ENCODE measurements at places on chromosomes 5 and 9.
A peak's percentile ranks its signal among the peaks of the same experiment; 100 is the strongest.

DNA sequence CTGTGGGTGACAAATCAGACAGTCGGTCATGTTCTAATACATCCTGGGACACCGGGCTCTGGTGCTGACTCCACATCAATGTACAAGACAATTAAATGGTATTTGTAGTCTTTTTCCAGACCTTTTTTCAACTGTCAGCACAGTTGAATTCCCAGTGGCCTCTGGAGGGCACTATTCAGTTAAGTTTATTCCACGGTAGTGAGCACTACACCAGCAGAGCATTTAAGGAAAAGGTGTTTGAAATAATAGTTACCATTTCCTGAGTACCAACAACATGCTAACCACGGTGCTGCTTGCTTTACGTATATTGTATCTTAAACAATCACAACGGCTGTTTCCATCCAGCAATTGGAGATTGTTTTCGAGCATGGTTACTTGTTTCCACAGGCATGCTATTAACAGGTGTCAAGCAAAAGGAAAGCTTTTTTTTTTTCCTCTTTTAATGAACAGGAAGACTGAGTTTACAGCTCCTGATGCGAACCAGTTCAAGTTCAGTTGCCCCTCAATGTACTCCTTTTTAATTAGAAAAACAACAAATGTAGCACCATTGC is 186.7 kb downstream of the PDZD2 start:
- no peak overlapping the region for H3K4me3 ChIP-seq
- H3K27ac ChIP-seq, result no peak overlapping the region
- H3K36me3 ChIP-seq, result no peaks in the 10 kb centered on the region
- H3K27me3 ChIP-seq, result peaks cover 25% of the 10 kb centered on the region

GRCh38 chr5:54049144-54049543 is 261.2 kb downstream of the ARL15 start:
- no peak for DNase-seq
- no peak overlapping the region for H3K4me3 ChIP-seq

- H3K36me3 ChIP-seq, result no peaks in the 10 kb centered on the region
- H3K27ac ChIP-seq, result no peak overlapping the region
- H3K27me3 ChIP-seq, result peaks cover 6% of the 10 kb centered on the region
- no peak overlapping the region for H3K4me3 ChIP-seq
Measured at GRCh38 chr5:173691931-173692330, 75.5 kb upstream of the BOD1 start.

DNA sequence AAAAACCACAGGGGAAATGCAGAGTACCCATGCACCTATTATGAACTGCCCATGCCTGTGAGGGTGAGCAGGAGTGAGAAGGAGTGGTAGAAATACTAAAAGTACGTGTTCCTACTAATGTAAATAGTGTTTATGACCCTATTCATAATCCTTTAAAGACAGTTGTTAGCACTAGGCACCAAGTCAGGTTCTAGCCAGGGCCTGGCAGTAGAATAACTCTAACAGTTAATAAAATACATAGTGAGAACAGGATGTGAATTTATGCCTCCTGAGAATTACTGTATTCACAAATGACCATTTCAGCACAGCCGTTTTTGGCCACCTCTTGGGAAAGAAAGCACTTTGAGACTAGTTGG is 103.2 kb upstream of the TARS1 start:
- H3K27ac ChIP-seq, result no peak overlapping the region
- no peaks in the 10 kb centered on the region for H3K4me1 ChIP-seq
- no peaks in the 10 kb centered on the region for H3K27me3 ChIP-seq
- H3K36me3 ChIP-seq, result no peaks in the 10 kb centered on the region
- H3K4me3 ChIP-seq, result no peak overlapping the region

DNA sequence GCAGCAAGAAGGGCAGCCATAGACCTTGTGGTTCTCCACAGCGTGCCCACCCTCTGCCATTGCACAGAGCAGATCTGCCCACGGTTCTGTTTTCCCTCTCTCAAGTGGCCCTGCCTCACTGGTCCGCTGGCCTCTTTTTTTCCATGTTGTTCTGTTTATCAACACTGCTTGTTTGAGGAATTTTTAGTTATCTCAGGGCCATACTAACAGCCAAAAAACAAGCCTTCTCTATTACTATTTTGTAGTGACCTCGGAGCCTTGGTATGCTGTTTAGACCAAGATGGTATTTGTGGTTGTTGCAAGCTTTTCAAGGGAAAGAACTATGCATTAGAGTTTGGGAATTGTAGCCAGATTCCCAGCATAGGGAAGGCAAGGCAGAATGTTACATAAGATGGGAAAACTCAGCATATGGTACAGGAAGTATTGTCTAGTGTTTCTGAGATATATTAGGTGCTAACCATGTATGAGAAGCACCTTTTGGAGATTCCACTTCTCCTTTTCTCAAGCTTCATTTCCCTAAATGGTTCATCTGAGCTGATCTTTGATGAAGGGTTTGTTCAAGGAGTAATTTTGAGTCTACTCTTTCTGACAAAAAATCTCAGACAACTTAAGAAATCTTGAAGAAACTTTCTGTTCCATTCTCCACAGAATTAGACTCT is 54.3 kb downstream of the NUP214 start:
- peaks cover 22% of the 10 kb centered on the region for H3K4me1 ChIP-seq
- H3K4me3 ChIP-seq, result no peak overlapping the region
- no peak for DNase-seq
- peaks cover 50% of the 10 kb centered on the region for H3K36me3 ChIP-seq
- peak overlapping the region; percentile 82 for H3K27ac ChIP-seq

DNA sequence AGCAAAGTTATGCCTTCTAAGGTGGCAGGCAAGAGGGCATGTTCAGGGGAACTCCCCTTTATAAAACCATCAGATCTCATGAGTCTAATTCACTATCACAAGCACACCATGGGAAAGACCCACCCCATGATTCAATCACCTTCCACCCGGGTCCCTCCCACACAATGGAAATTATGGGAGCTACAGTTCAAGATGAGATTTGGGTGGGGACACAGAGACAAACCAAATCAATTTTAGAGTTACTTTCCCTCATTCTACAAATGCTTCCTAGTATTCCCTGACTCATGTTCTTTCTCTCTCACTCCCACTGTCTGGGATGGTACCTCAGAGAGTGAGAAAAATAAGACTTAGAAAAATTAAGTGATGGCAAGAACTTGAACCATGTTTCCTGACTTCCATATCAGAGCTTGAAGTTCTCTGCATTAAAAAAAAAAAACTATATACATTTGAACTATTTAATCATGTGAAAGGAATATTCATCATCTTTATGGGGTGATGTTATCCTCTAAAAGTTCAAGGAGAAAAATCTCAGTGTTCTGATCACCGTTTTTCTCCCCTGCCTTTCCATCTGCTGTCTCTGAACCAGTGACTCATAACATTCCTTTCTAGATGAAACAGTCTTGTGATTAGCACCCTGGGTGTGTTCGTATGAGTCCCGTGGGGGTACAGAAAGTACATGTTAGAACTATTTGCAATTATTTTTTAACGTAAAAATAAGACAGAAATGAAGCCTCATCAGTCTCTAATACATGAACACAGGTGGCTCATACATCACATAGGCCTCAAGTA is 282.9 kb downstream of the SLF1 start:
- no peaks in the 10 kb centered on the region for H3K4me1 ChIP-seq
- peaks cover 3% of the 10 kb centered on the region for H3K36me3 ChIP-seq
- H3K4me3 ChIP-seq, result no peak overlapping the region
- no peak for DNase-seq
- H3K27me3 ChIP-seq, result no peaks in the 10 kb centered on the region

- H3K27ac ChIP-seq, result no peak overlapping the region
- H3K27me3 ChIP-seq, result no peaks in the 10 kb centered on the region
- no peaks in the 10 kb centered on the region for H3K4me1 ChIP-seq
- H3K4me3 ChIP-seq, result no peak overlapping the region
- DNase-seq, result no peak
Measured at GRCh38 chr5:125470280-125470902, 724.0 kb upstream of the ZNF608 start.

DNA sequence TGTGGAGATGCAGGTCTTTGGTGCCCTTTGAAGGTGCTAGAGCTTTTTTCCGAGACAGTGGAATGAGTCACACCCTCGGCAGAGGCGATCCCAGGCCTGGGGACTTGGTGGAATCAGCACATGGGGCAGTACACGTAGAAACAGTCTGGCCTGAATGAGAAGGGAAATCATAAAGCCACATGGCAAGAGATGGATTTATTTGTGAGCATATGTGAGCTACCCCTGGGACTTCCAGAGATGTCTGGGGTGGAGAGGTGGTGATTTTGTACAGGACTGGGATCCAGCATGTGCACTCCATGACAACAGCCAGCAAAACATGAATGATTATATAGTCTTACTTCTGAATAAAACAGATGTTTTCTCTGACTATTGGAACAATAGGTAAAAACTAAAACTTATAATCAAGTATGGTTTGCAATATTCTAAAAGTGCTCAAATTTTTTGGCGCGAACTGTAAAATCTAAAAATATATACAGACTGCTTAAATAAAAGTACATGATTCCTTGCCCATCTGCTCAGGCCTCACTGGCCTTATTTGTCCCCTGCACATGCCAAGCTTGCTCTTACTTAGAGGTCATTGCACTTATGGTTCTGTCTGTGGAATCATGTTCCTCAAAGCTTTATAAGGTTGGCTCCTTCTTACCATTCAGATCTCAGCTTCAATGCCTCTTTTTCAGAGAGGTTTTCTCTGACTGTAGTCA is 54.7 kb upstream of the SMARCA2 start:
- no peak overlapping the region for H3K4me3 ChIP-seq
- H3K27me3 ChIP-seq, result no peaks in the 10 kb centered on the region
- H3K4me1 ChIP-seq, result no peaks in the 10 kb centered on the region

- H3K4me1 ChIP-seq, result no peaks in the 10 kb centered on the region
- H3K36me3 ChIP-seq, result no peaks in the 10 kb centered on the region
- H3K27me3 ChIP-seq, result peaks cover 33% of the 10 kb centered on the region
- no peak overlapping the region for H3K4me3 ChIP-seq
- DNase-seq, result no peak
Measured at GRCh38 chr9:121437891-121438290, 61.8 kb downstream of the GGTA1 start.
